ENCODE measurements at places on chromosomes 7 and 10. TPM values are rescaled to one million over a fixed set of nuclear protein-coding genes. Genes with fewer than 3 reads are reported as not detected.

Gene DENND2A
- 35.4 TPM for polyA plus RNA-seq

DNA sequence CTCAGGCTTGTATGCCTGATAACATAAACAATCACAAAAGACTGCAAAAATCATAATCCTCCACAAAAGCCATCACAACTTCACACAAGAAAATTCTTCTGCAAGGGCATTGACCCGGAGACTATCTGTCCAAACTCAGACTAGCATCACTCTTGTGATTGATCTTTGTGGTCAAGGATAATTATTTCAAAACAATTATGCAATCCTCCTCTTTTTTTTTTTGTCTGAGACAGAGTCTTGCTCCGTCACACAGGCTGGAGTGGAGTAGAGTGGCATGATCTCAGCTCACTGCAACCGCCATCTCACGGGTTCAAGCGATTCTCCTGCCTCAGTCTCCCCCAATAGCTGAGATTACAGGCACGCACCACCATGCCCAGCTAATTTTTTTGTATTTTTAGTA is 22.2 kb downstream of the CDNF start:
- DNase-seq: no peak

DNA sequence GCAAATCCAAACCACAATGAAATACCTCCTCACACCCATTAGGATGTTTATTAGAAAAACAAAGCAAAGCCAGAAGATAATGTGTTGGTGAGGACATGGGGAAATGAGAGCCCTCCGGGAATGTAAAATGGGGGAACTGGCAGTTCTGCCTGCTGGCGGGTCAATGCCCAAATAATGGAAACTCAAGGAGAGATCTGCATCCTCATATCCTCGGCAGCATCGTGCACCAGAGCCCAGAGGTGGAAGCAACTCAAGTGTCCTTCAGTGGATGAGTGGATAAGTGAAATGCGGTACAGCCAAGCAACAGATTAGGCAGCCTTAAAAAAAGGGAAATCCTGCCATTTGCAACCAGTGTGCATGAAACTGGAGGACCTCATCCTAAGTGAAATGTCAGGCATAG is 325.2 kb downstream of the WDR37 start:
- no peak for DNase-seq

DNA sequence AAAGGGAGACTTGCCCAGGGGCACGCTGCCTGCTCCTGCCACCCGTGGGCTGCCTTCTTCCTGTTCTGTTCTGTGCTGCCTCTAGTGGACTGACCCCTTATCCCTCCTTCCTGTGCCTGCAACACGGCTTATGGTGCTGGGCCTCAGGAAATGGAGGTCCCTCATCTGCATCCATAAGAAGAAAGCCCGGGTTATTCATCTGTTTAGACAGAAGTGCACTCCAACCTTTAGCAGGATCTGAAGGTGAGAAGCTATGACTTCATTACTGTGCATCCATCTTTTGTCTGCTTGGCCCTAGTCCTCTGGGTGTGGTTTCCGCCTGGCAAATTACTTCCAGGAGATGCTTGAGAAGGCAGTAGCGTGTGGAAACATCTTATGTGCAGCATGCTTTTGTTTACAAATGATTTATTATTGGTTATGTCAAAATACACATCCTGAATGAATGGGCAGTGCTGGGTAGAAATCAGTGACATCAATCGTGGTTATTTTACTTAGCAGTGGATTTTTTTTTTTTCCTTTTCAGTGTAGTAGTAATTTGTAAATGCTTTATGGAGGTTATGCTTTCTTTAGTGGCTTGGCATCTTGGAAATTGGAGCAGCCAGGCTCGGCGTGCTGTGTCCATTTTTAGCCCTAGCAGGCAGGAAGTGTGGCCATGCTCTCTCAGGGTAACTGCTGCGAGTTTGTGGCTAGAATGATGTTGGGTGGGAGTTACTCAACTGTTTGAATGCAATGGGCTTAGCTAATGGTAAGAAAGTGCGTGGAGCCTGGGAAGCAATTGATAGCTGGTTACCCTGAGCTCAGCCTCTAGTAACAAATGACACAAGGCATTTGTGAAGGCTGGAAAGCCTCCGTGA is 12.7 kb downstream of the PTPRE start:
- DNase-seq: no peak

- no peak for DNase-seq
Measured at GRCh38 chr10:85284778-85285770, 956.7 kb downstream of the CCSER2 start.

All from renal cortex interstitium (tissue), 15 donors.